ENCODE measurements at places on chromosomes 5 and 9.

GRCh38 chr5:13591621-13592020 is 352.9 kb downstream of the DNAH5 start:
- no peak for DNase-seq

DNA sequence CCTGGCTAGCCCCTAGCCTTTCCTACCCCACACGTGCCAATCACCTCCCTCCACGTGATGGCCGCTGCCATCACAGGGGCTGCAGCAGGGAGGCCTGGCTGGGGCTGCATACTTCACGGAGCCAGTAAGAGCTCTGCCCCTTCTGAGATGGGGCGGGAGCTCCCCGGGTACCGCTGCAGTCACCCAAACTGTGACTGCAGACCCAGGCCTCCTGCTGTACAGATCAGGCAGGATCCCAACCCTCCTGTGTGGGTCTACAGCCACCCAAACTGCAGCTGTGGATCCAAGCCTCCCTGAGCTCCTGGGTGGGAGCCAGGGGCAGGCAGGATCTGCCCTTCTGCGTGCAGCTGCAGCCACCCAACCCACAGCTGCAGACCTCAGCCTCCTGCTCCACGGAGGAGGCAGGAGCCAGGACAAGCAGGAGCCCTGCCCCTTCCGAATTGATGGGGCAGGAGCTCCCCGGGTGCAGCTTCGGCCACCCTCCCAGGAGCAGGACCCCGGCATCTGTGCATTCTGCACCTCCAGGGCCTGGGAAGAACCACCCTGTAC is 3.2 kb upstream of the BTNL9 start:
- DNase-seq, result no peak

DNA sequence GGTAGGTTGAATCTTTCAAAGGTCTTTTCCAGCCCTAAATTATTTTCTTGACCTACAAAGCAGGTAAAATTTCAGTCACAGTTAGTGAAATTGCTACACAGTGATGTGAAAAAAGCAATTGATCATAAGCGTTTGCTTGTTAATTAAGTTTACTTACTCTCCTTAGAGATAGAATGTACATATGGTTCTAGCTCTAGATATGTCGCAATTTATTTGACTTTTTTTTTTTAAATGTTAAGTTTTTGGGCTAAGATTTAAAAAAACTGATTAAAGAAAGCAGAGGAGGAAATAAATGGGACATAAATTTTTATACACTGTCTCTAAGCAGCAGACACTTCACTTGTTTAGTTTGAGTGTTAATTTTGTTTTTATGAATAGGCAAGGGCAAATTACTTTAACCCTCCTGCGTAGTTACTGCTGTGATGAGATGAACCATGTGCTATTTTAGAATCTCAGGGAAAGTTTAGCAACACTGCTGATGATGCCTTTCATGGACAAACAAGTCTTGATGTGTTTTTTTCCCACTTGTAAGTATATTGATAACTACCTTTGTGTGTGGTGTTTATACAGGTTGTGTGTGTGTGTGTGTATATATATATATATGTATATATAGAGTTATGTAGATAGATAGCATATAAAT is 38.3 kb upstream of the FAM120AOS start:
- DNase-seq, result no peak

GRCh38 chr9:36328798-36329411 is 70.7 kb upstream of the GNE start:
- DNase-seq, result peak; percentile 76

DNA sequence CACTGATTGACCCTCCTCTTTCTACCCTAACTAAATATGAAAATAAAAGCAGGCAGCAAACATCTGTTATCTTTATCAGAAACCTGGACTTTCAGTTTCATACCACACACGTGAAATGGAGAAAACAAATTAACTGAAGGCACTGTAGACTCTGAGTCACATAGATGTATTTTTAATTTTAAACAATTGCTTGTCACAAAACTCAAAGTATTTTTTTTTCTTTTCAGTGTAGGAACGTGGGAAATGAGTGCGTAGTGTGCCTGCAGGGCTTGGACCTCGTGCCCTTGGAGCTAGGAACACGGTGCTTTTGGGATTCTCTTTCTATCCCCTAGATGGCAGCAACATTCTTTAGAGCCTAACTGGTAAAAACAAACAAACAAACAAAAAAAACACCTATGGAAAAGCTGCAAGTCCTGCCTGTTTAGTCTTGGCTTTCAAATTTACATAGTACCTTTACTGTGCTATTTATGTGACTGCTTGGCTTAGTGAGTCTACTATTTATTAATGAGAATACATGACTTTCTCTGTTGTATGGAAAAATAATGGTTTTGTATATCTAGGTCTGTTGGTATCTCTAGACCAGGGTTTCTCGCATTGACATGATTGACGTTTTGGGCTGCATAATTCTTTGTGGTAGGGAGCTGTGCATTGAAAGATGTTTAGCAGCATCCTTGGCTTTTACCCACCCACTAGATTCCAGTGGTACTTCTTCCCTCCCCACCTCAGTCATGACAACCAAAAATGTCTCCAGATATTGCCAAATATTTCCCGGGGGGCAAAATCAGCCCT is 16.8 kb upstream of the ACTBL2 start:
- no peak for DNase-seq

DNA sequence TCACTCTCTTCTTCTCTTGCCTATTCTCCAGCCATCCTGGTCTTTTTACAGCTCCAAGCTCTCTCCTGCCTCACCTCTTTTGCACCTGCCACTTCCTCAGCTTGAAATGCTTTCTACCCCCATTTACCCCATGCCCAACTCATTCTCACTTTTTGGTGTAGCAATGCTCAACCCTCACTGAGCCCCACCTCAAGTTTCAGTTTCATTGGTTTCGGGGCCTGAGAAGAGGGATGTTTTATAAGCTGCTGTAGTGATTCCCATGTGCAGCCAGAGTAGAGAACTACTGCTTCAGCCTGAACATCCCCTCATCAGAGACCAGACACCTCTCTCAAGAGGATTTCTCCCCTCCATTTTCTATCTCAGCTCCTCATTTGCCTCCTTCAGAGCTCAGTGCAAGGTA is 45.2 kb upstream of the FYB1 start:
- DNase-seq, result peak; percentile 13

DNA sequence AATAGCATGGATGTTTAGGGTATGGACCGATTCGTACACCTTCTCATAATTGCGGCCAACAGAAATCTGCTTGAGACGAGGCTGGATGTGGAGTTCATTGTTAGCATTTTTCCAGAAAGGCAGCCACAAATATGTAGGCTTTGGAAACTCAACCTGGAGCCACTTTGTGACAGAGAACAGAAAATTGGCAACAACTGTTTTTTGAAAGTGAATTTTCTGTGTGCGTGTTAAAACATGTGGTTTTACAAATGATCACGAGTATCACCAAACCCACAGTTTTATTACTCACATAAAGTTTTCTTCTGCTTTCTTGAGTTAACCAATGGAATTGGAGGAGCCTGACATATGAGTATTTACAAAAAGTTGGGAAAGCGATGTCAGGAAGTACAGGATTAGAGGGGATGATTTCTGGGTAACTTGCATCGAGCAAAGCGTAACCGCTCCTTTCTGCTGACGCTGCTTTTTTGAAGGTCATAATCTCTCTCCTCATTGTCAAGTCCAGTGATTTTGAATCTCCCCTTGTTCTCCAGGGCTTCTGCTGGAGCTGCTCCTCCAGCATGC is 138.5 kb upstream of the TAF11L2 start:
- no peak for DNase-seq

Measured in CD4-positive, alpha-beta T cell treated with Interleukin-4 for 1 hour (primary cell).